ENCODE measurements at places on chromosomes 7 and 10.

DNA sequence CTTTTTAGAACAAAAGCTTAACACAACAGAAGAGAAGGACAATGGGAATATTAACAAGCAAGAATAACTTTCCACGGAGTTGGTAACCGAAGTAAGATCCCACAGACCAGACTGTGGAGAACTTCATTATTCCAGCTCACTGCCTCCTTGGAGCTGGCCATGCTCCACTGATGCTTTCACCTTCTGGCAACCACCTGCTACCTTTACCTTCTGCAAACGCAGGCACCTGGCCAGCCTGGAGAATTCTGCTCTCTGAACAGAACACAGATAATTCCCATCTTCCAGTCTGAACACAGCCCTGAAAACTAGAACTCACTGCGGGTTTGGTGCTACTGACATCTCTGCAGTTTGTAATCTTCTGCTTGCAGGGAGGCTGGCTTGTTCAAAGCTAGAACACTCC lies 66.5 kb downstream of the JAZF1 start:
- no peak for DNase-seq

GRCh38 chr7:7681191-7681935 lies 37.0 kb downstream of the RPA3 start:
- no peak for DNase-seq

DNA sequence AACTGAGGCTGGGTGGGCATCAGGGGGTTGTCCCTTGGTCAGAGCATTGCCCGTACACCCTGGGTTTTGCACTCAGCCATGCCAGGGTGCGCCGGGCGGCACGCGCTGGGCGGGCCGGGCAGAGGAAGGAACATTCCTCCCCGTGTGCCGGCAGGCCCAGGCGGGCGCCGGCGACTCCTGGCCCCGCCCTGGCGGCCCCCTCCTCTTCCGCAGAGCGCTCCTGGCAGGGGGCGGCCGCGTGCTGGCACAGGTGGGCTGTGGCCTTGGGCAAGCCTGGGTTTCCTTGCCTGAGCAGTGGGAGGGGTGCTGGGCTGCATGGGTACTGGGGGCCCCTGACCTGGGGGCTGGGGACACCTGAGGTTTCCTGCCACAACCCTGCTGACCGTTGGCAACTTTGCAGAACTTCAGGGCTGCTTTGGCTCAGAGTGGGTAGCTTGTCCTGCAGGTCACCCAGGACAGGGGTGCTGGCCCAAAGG lies 3.9 kb downstream of the LFNG start:
- DNase-seq, result no peak

- no peak for DNase-seq
These were observed 59.8 kb downstream of the BTAF1 start for GRCh38 chr10:91983416-91983815.

DNA sequence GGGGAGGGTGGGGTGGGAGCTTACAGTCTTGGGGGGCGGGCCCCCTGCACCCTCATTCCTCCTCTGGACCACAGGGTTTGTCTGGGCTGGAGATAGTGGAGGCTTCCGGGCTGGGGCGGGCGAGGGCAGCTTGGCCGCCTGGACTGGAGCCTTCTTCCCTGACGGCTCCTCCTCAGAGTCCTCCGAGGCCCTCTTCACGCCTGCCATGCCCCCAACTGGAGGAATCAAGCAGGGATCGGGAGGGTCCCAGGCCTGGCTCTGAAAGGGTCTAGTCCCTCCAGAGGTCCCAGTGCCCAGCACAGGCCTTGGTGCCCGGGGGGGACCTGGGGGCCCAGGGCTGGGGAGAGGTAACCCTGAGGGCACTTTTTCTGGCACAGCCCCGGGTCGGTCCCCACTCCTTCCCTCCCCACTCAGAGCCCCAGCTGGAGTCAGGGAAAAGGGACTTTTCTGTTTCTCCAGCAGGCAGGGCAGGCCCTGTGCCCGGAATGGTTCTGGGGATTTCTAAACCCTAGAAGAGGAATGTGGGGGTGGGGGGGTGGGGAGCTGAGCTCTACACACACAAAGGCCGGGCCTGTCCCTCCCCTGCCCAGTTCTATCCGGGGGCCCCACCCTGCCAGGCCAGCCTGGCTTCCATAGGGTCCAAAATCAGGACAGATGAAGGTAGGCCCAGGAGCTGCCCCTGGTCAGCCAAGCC lies 11.6 kb downstream of the MICALL2 start:
- no peak for DNase-seq

GRCh38 chr10:32362571-32362970 lies 15.6 kb upstream of the EPC1 start:
- DNase-seq, result no peak

DNA sequence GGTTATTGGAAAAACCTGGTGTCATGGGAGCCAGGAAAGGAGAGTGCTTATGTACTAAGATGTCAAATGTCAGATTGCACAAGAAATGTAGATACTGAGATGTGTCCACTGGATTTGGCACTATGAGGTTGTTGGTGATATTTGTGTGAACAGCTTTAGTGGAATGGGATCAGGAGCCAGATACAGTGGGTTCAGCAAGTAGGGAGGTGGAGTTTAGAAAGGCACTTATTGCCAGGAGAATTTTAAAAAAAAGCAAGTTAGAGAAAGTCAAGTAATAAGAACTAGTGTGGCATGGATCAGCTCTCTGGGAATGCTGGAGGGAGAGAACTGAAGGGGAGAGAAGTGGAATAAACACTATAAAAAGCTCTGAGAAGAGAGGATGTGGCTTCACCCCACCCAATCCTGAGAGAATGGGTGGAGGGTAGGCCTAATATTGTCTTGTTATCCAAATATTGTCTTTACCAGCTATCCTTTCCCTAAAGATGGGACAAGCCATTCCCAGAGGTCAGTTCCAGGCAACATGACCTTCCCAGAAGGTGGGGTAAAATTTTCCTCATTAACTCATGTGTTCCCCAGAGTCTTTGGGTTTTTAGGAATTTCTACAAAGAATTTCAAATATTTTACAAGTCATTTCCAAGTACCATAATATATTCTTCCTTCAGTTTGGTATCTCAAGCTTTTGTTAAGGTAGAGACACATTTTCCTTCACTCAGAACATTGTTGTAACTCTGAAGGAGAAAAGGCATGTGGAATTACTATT lies 42.3 kb downstream of the ENTPD1 start:
- DNase-seq, result no peak

DNA sequence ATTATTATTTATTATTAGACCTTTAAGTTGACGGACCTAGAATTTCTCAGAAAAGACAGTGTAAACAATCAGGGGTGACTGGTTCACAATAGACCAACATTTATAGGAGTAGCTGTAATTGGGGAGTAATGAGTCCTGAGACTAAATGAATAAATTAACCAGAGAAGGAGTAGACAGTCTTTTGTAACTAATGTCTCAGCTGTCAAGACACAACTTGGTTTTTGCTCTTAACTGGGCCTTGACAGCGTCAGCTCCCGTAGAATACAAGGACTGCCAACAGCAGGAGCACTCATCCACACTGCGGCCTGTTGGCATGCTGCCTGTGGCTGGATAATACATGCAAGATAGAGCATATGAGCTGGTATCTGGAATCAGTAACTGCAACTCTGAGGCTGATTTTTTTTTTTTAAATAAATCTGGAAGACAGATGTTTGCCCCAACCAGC lies 123.9 kb downstream of the CACNA2D1 start:
- DNase-seq, result no peak

DNA sequence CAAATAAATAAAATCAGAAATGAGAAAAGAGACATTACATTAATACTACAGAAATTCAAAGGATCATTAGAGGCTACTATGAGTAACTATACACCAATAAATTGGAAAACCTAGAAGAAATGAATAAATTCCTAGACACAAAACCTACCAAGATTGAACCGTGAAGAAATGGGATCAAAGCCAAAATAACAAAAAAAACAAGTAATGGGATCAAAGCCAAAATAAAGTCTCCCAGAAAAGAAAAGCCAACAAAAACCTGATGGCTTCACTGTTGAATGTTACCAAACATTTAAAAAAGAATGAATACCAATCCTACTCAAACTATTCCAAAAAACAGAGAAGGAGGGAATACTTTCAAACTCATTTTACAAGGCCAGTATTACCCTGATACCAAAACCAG lies 20.0 kb downstream of the GSDME start:
- DNase-seq, result no peak

DNA sequence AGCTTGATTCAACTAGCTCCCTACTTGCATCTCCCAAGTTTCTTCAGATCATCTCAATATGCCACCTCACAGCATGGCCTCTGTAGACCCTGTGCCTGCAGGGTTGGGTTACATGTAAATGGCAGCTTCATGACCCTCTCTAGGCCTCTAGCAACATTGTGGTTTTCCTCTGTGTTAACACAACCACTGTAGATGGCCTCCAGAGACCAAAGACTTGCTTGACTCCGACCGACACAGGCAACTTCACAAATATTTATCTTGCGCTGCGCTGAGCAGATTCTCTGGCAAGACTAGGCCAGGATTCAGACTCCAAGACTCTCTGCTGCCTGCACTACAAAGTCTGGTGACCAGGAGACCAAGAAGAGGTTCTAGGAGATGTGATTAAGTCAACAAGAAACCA lies 75.9 kb downstream of the CNOT4 start:
- no peak for DNase-seq

GRCh38 chr7:133704453-133704852 lies 422.7 kb upstream of the LRGUK start:
- DNase-seq, result no peak

DNA sequence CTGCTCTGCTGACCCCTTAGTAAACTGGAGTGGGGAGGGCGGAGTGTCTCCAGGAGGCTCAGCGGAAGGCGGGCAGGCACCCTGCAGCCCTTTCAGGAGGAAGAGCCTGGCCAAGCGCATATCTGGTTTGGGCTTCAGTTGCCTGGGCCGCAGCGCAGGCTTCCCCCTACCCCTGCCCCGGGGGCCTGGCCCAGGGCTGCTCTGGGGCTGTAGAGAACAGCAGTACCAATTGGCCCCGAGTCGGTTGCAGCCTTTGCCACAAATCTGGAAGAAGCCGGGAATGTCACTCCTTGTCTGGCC lies 28.1 kb upstream of the JAKMIP3 start:
- DNase-seq, result no peak

GRCh38 chr10:131211965-131212619 lies 99.4 kb downstream of the TCERG1L start:
- DNase-seq, result no peak

GRCh38 chr7:50304911-50305582 lies 531 bp downstream of the IKZF1 start:
- no peak for DNase-seq

DNA sequence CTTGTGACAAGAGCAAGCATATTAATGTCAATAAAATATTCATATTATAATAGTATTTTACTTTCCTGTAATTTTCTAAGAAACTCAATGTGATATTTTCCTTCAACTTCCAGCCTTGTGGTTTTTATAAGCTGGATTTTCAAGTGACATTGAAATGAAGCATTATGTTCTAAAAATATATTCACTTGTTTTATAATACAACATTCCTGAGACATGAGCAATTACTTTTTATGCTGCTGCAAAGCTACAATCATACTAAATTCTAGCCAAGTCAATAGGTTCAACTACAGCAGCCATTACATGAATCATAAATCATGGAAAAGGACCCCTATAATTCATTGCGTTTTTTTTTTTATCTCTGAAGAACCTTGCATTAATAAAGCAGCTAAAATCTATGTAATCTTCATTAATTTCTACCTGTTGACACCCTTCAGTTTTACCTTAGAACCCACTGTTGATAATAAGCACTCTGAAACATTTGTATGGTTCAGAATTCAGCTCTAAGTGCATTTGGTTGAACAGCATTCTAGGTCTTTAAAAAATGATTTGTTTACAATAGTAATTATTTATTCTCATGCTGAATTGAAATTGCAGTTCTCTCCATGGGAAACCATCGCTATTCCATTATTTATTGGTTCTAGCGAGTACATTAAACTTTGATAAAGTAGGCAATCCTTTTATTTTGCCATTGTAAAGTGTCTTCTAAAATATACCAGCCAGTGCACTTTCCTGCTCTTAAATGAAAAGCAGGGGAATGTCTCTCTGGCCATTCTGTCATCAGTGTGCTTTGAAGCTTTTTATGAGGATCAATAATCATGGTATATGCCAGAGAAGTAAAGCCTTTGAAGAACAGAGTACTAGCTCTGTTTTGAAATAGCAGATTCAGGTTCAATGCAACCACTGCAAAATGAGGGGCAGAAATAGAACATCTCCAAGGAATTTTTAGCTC lies 132.6 kb downstream of the GNAT3 start:
- DNase-seq, result no peak

Data from esophagus squamous epithelium (tissue), 5 donors.